ENCODE measurements at places on chromosomes 7 and 10.

- DNase-seq: no peak
These were observed 482.9 kb upstream of the AKR1E2 start for GRCh38 chr10:4343091-4343490.

DNA sequence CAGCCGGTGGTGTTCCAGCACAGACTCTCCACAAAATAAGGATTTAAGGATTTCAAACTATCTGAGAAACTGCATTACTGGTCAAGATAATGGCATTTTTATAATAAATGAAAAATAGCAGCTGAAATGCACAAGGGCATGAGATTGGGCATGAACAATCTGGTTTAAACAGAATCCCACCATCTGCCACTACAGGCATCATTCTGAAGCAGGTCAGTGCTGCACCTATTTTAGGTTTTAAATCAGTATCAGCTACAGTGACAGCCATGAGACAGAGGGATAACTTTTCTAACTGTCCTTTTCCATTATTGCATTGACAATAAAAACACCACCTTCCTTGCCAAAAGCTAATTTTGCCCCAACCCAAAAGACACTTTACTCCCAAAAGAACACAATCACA lies 186.8 kb downstream of the ETV1 start:
- DNase-seq: no peak

GRCh38 chr7:17495655-17496394 lies 197.4 kb downstream of the AHR start:
- no peak for DNase-seq

GRCh38 chr7:37377231-37377630 lies 71.4 kb downstream of the ELMO1 start:
- no peak for DNase-seq

DNA sequence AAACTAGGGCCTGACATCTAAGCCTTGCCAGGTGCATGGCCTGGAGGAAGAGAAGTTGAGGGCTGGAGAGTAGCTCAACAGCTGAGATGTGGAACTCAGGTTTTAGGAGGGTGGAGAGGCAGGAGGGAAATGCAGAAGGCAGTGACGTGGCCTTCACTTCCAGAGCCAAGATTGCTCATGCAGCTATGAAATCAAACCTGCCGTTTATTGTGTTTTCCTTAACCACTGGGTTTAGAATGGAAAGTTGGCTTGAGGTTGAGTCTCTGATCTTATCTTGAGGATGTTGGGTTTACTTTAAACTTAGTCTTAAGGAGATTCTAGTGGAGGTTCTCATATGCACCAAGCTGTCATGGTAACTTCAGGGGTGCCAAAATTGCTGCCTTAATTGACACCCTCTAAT lies 178.6 kb downstream of the SORCS3 start:
- DNase-seq: no peak

Measured in spinal cord (tissue), 10 donors.